ENCODE measurements at places on chromosomes 2 and 18.

DNA sequence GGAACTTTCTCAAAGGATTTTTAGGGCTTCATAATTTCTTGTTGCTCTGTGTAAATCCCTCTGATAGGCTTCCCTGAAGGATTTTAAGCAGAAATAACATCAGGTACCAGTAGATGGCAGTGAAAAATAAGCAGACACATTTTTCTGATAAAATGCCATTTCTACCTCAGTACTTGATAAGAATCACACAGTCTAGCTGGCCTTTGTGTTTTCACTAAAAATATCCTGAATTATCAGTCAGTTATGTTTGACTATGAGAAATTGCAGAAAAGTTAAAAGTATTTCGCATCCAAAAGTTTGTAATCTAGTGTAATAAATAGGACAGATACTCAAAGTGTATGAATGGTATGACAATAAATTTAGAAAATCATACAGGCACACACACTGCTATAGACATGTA lies 68.7 kb downstream of the DNAJC10 start:
- DNase-seq = peak; percentile 35

DNA sequence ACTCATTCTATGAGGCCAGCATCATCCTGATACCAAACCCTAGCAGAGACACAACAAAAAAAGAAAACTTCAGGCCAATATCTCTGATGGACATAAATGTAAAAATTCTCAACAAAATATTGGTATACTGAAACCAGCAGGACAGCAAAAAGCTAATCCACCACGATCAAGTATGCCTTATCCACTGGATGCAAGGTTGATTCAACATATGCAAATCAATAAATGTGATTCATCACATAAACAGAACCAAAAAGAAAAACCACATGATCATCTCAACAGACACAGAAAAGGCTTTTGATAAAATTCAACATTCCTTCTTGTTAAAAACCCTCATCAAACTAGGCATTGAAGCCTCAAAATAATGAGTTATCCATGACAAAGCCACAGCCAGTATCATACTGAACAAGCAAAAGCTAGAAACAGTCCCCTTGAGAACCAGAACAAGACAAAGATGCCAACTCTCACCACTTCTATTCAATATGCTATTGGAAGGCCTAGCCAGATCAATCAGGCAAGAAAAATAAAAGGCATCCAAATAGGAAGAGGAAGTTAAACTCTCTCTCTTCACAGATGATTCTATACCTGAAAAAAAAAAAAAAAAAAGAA lies 45.3 kb downstream of the RTTN start:
- no peak for DNase-seq

DNA sequence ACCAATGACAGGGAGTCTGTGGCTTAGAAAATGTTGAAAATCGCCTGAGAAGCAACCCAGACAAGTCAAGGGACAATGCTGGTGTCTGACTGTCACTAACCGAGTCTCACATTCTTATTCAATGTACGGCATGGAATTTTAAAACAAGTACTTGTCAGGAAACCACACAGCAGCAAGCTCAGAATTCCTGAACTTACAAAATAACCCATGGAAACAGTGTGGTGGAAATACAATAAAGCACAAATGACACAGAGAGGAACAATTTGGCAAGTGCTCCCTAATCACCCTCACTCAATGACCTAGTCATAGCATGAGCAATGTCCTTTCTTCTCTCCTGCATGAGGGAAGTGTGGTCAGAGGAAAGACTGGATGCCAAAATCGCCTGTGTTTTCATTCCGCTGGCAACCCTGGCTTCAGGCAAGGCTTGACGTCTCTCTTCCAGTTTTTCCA lies 154.0 kb downstream of the SATB2 start:
- peak; percentile 6 for DNase-seq

- no peak for DNase-seq
These were observed 31.4 kb upstream of the CTLA4 start for GRCh38 chr2:203835892-203836800.

DNA sequence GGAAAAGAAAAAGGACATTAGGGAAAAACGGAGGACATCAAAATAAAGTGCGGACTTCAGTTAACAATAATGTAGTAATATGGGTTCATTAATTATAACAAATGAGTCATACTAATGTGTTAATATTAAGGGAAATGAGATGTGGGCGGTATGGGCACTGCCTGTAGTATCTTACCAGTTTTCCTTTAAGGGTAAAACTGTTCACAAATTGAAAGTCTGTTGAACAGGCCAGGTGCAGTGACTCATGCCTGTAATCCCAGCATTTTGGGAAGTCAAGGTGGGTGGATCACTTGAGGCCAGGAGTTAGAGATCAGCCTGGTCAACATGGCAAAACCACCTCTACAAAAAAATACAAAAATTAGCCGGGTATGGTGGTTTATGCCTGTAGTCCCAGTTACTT lies 56.8 kb upstream of the PMAIP1 start:
- no peak for DNase-seq

DNA sequence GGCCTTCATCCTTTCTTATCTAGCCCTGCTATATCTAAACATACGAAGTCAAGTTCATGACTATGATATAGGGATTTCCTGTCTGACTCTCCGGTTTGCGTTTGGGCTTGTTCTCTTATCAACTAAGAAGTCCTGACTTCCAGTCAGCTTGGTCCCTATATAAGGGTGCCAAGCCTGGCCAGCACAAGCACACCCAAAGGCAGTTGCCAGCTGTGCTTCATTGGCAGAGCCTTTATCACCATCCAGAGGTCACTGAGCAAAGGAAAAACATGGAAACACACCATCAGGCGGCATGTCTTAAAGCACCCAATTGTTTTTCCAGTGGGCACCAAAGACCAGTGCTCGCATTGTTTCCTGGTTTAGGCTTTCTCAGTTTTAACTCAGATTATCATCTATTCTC lies 72.7 kb downstream of the FEZ2 start:
- no peak for DNase-seq

DNA sequence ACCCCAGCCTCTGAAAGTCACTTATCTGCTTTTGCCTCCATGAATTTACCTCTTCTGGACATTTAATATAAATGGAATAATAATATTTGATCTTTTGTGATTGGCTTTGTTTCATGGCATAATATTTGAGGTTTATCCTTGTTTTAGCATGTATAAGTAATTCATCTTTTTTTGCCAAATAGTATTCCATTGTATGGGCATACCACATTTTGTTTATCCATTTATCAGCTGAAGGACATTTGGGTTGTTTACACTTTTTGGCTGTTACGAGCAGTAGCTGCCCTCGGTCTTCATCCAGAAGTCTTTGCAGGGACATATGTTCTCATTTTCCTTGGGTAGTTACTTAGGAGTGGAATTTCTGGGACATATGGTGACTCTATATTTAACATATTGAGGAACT lies 53.0 kb upstream of the SMIM21 start:
- no peak for DNase-seq

GRCh38 chr2:179936654-179937053 lies 70.4 kb downstream of the CWC22 start:
- peak; percentile 56 for DNase-seq

GRCh38 chr2:241867776-241868420 lies 1.6 kb upstream of the RTP5 start:
- no peak for DNase-seq

DNA sequence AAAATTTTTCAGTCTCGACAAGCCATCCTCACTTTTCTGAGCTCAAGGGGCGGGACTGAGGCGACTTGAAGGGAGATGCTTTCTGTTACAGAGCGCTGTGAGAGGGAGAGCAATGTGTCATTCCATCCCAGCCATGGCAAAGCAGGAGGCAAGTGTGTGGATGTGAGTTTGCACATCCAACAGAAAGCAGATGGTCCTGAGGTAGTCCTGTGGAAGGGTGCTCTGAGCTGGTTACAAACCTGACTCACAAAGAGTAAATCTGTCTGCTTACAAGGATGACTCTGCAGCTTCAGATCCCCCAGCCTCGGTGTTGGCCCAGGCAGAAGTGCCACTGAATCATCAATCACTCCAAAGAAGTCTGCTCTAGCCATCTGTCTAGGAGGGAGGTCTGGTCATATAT lies 482.0 kb upstream of the DCC start:
- DNase-seq = no peak

- no peak for DNase-seq
These were observed 284.1 kb downstream of the PHLPP1 start for GRCh38 chr18:62999392-62999791.

GRCh38 chr2:98177286-98177685 lies 90.3 kb downstream of the VWA3B start:
- no peak for DNase-seq

DNA sequence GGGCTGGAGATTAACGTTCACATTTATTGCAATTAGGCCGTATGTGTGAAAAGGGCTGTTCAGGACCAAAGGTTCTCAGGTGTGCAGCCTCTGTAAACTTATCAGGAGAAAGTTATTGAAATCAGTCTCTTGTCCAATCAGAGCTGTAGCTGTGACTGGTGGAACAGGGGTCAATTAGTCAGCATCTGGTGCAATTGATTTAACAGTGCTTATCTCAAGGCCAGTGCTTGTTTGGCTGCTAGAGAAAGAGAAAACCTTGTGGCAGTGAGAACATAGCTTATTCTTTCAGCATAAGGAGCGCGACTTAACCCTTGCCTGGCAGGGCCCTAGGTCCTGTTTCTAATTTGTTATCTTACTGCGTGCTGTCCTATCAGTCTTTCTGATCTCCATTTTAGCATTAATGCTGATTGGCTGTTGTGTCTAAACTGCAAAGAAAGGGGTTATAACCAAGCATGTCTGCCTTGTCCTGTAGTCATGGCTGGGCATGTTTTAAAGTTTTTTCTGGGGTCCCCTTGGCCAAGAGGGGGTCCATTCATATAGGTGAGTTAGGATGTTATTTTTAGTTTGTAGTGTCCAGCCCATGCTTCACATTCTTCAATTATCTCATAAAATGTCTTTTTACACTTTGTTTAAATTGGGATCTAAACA lies 66.4 kb downstream of the CYB5A start:
- no peak for DNase-seq

GRCh38 chr18:9619545-9619944 lies 5.2 kb upstream of the PPP4R1 start:
- DNase-seq = no peak

DNA sequence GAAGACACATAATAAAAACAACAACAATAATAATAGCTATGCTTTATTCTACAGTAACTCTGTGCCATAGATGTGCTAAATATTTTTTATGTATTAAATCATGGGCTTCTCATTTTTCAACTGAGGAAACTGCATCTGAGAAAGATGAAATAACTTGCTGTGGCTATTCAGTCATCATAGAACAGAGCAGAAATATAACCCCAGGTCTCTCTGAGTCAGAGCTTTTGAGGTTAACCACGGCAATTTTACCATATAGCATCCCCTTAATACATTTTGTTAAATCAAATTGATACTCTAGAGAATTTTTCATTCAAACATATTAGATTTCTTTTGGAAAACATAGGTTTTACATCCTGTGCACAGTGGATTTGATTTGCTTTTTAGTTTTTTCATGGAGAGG lies 586.6 kb upstream of the KLHL29 start:
- DNase-seq = no peak

- no peak for DNase-seq
These were observed 73.5 kb downstream of the EMX1 start for GRCh38 chr2:72990695-72991438.

Measured in NT2/D1 (cell line).